ENCODE measurements at places on chromosomes 4 and X.

- no peak for DNase-seq
Observed at GRCh38 chr4:31918891-31919290, 1198.7 kb downstream of the PCDH7 start.

GRCh38 chr4:134470544-134470943 lies 269.0 kb upstream of the PABPC4L start:
- peak; percentile 23 for DNase-seq

GRCh38 chr4:85005865-85006377 lies 39.4 kb upstream of the WDFY3 start:
- DNase-seq = no peak

DNA sequence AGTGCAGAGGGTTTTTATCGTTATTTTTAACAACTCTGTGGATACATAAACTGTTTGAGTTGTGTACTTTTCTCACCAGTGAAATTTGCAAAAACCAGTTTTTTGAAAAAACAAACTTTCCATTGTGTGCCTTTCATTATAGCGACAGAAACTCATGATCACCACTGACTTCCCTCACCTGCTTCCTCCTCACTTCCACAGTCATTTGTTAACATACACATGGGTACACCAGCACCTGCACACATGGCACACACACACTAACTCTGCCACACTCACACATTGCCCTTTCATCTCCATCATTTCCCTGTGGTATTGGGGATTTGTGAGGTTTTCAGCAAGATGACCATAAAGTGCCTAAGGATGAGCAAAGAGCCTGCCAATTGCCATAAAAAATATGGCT lies 20.6 kb downstream of the CLDN22 start:
- DNase-seq = no peak

- no peak for DNase-seq
Observed at GRCh38 chr4:32417113-32417704, 1697.0 kb downstream of the PCDH7 start.

DNA sequence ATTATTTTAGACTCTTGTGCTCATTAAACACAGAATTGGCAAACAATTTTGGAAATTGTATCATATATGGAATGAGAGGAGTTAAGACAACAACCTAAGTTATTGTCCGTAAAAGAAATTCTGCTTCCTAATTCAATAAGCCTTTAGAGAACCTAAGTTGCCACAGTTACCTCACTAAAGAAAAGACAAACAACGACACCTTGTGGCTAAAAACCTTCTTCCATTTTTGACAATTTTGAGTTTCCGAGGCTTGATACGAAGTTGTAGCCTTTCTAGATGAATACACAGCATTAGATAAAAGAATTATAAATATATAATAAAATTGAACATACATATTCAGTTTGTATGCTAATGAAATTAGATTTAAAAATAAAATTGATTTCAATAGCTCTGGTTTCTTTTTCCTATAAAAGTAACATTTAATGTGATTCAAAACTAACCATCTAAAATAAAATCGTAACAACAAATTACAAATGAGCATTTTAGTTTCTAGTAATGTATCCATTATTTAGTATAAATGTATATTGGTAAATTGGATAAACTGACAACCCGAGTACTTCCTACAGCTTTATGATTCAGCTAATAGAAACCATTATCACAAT lies 275.1 kb downstream of the GPM6A start:
- peak; percentile 57 for DNase-seq

GRCh38 chr4:55356991-55357461 lies 11.0 kb downstream of the SRD5A3 start:
- no peak for DNase-seq

DNA sequence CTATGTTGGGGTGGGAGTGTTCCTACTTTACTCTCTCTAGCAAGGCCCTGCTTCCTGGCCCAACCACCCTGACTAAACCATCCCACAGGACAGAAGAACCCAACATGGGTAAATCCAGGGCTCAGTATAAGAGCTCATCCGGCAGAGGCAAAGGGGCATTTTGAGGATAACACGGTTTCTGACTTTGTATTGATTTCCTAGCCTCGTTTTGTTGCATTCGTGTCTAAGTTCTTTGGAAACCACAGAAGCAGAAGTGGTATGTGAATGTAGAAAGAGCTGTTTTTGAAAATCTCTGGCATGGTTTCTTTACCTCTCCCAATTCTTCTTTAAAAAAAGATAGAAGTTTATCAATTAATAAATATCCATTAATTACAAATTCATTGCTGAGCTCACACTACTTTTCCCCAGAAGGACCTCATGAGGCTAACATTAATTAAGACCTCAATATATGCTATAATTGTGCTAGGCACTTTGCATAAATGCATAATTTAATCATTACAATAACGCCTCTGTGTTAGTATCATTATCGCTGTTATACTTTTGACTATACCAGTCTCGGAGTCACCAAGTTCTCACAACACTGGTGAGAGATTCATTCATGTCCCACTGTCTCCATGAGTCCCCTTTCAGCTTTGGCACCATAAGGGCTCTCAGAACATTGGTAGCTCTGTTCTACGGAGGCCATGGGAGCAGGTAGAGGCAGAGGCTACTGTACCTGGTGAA lies 5.8 kb upstream of the CLNK start:
- DNase-seq = no peak

GRCh38 chrX:25067271-25068172 lies 51.8 kb upstream of the ARX start:
- no peak for DNase-seq

DNA sequence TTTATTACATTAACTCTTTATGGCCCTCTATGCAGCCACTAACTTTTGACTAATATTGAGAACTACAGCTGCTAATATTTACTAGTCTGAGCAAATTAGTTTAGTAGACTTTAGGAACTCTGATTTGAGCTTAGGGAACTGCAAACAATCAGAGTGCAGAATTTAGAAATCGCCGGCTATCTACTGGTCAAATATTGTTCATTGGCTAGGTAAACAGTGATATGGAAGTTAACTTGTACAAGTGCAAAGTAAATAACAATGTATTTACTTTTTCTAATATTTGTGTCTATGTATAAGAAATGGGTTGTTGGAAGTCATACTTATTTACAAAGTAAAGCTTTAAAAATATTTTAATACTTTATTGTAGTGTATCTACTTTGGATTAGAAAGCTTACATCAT lies 279.6 kb downstream of the CFAP299 start:
- no peak for DNase-seq

DNA sequence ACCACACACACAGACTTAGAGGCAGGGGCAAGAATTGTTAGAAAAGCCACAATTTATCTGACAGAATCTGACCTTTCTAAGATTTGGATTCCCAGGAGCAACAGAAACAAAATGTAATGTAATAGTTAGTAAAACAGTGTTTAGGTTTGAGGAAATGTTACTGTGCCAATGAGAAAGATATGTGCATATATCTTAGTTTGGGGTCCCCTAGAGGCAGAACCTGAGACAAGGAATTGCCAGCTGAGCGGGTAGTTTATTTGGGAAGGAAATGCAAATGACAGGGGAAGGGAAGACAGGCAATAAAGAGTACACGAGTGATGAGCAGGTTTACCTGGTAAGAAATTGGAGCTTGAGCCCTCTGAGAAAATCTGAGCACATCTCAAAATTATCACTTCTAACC lies 31.3 kb upstream of the DDX53 start:
- DNase-seq = no peak

DNA sequence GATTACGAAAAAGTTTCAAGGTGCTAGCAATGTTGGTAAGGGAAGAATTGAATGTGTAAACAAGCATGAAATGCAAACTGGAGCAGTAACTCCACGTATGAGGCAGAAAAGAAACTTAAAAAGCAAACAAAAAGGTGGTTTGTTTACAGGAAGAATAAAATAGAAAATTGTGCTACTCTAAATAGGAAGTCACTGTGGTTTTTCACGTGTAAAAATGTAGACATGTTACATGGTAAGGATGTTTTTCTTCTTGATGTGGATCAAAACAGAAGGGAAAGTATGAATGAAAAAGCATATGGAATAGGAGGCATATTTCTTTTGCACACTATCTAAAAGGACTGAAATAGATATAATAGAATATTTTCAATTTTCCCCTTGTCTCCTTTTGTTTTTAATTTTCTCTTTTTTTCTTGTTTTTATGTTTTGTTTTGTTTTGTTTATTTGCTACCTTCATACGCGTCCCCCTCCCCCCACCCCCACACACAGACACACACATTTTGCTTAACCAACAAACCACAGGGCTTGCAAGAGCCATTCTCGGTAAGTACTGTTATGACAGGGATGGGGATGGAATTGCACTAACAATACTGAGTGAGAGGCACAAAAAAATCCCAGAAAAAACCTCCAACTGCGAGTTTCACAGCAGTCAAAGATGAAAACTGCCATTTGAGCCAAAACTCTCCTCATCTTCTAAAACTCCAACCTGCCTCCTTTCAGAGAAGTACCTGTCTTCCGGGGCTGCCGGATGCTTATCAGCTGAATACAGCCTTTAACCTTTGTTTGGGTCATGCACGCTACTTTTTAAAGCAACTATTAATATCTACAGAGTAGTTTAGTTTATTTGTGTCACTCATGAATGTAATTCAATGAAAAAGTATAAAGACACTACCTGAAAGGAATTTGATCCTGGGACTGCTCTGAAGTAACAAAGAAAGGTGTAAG lies 135.8 kb downstream of the IL15 start:
- peak; percentile 2 for DNase-seq

DNA sequence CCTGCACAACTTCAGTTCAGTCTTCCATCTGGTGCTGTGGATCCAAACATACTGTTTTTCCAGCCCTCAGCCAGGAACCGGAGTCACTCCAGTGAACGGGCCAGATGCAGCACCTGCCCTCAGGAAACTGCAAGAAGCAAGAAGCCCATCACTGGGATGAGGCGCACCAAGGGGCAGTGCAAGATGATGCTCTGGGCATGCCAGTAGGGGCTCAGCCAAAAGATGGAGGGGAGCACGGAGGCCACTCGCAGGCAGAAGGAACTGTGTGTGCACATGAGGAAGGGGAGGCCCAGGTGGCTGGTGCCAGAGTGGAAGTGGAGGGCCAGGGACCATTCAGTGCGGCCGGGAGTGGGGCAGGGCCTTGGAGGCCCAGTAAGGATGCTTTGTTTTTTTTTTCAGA lies 161.7 kb upstream of the MAMLD1 start:
- DNase-seq = no peak

GRCh38 chr4:83599183-83599582 lies 63.3 kb downstream of the GPAT3 start:
- peak; percentile 39 for DNase-seq

GRCh38 chr4:42927946-42928345 lies 35.4 kb downstream of the GRXCR1 start:
- DNase-seq = no peak

GRCh38 chr4:189128341-189128740 lies 812.3 kb upstream of the FRG1 start:
- no peak for DNase-seq

- DNase-seq = peak; percentile 69
Observed at GRCh38 chrX:10156199-10157031, at the start of gene CLCN4. CLCN4 (plus strand) TSS chrX:10156975; CDS start chrX:10185033, 28,058 bp downstream.

DNA sequence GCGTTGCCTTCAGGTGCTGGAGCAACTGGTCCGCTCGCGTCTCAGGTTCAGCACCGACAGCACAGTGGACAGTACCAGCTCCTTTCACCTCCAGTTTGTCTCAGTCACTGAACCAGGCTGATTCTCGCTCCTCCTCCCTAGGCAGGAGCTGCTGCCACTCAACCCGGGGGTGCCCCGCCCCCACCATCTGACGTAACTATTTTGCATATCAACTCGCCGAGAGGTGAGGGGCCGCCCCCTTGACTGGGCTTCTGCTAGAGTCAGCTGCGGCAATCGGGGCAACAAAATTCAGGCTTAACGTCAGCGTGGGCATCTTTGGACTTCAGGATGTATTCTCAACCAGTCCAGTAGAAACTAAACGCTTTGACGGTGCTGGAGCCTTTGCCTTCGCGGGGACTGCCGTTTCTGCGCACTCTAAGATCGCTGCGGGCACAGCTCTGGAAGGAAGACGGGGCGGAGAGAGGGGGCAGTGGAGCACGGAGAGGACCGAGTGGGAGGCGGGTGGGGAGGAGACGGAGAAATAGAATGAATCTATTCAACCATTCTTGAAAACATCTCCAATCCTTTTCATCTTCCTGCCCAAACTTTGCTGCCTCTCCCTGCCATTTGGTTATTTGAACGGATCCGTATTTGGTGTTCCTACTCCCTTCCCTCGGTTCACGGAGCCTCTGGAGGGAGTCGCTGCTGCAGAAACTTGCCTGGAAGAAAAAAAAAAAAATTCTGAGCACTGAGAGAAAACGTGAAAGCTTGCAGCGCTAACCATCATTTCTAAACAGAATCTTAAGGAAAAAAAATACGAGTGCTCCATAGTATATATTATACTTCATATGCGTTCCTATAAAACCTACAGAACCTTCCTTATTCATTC lies at the start of gene FSTL5:
Gene FSTL5 (minus strand): TSS at position 109 of the 868 bp plus-strand sequence. CDS start 52,604 bp downstream, outside the sequence.
- peak; percentile 97 for DNase-seq

DNA sequence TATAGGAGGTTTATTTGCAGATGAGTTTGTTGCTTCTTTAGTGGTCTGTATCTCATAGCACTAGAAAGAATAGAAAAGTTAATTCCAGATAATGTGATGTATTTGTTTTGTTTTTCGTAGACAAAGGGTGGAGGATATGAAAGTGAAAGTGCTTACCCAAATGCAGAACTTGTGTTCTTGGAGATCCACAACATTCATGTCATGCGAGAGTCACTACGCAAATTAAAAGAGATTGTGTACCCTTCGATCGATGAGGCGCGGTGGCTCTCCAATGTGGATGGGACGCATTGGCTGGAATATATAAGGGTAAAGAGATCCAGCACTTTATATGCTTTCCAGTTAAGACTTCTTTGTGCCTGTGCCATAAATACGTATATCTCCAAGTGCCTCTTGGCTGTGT lies 43.3 kb downstream of the MTMR1 start:
- no peak for DNase-seq

GRCh38 chrX:66632473-66632872 lies 6.4 kb downstream of the EDA2R start:
- no peak for DNase-seq

DNA sequence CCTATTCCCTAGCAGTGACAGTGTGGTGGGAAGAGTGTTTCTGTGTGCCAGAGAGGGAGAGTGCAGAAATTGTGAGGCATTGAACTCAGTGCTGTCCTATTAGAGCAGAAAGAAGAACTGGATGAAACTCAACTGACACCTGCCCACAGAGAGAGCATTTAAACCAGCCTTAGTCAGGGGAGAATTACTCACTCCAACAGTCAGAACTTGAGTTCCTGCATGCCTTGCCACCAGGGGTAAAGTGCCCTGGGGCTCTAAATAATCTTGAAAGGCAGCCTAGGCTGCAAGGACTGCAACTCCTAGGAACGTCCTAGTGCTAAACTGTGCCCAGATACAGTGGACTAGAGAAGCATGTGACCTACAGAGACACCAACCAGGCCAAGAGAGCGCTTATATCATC lies 12.8 kb downstream of the CYSLTR1 start:
- no peak for DNase-seq

- no peak for DNase-seq
Observed at GRCh38 chr4:159280442-159281172, 177.7 kb downstream of the RAPGEF2 start.

GRCh38 chrX:16528620-16529019 lies 121.3 kb upstream of the S100G start:
- DNase-seq = no peak
